ENCODE measurements at places on chromosomes 2 and 18. TPM values are rescaled to one million over a fixed set of nuclear protein-coding genes. Genes with fewer than 3 reads are reported as not detected.
A peak's percentile ranks its signal among the peaks of the same experiment; 100 is the strongest.

DNA sequence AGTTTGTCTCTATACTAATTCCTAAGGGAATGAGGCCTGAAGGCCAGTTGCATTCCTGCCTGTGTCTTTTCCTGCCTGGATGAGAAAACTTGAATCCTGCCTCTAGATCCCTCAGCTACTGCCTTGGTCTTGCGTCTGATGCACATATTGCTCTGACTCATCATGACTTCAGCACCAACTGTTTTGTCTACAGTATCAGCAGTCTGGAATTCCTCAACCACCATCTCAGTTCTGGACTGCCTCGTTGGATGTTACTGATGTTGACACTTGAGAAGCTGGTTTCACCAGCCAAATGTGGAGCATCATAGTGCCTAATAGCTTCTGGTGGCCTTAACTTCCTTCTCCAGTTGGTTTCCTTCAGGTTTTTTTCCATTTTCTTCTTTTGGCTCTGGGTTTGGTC, 211.0 kb downstream of the CTNNA2 start:
- DNase-seq = no peak

- DNase-seq = no peak
Observed at GRCh38 chr18:23155537-23155936, 20.3 kb downstream of the CABLES1 start.

The IL1RN gene
- 0.52 TPM for total RNA-seq

DNA sequence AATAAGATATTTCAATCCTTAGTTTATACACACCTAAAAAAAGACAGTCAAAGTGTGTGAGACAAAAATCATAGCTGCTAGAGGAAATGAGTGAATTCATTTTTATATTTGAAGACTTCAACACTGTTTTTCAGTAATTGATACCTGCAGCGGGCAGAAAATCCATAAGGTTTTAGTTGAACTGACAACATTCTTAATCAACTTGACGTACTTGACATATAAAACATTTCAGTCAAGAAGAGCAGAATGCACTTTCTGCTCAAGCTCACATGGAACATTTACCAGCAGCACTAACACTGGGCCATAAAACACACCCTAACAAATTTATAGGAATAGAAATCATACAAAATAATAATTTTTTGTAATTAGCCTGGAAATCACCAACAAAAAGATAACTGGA, 959.6 kb upstream of the SOX11 start:
- DNase-seq = no peak

DNA sequence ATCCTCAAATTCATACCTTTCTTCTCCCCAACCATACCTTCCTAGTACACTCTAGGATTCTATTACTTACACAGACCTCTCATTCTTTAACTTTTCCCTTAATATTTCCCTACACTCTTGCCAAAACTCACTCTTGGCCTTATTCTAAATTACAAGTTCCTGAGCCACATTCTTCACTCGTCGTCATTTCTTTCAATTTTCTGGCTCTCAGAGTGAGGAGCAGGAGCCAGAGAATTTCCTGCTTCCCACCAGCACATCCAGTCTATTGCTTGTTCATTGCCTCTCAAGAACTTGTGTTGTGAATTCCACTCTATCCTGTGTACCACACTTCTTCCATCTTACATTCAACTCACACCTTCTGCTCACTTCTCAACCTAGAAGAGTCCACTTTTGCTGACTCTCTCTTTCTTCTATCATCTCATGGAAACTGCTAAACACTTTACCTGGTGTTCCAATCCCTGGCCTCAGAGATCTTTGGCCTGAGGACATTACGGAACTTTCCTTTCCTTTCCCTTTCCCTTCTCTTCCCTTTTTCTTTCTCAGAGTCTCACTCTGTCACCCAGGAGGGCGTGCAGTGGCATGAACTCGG, 171.6 kb downstream of the PLCL1 start:
- DNase-seq = no peak

DNA sequence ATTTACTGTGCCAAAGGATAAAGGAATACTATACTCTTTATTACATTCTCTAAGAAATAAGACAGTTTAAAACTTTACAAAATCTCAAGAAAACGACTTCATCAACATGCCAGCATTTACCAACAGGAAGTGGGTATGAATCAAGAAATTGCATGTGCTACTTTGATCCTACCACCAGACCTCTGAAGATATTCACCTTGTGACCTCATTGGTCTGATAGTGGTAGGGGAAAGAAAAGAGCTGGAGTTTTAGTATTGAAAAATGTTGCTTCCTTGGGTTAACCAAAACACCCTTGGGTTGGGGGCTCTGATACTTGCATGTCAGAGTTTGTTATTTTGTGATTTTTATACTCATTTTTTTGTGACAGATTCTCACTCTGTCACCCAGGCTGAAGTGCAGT, 84.1 kb upstream of the LPIN2 start:
- peak; percentile 74 for DNase-seq

DNA sequence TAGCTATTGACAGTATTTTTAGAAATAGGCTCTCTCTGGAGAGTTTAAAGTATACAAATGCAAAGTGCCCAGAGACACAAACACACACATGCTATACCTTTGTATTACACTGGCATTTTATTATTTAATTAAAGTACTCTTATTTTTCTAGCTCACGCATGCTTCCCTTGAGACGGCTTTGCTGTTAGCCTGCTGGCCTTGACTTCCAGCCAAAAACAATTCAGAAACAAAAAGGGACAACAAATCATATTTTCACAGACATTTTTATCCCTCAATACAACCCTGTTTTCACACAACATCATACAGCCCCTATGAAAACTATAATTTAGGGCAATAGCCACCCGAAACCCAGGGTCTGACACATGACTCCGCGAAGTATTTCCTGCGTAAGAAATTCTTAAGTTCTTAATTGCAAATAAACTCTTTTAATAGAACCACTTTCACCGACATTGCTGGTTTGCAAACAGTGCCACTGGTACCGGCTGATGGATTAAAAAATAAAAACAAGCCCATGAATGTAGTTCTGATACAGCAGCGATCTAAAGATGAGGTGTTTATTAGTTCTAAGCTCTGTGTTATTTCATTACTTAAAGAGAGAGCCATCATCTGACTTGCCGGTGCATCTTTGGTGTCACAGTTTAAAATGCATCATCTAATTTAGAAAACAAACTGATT, 185.1 kb downstream of the TCF4 start:
- no peak for DNase-seq

GRCh38 chr2:130318906-130319305, 23.8 kb upstream of the IMP4 start:
- DNase-seq = no peak

DNA sequence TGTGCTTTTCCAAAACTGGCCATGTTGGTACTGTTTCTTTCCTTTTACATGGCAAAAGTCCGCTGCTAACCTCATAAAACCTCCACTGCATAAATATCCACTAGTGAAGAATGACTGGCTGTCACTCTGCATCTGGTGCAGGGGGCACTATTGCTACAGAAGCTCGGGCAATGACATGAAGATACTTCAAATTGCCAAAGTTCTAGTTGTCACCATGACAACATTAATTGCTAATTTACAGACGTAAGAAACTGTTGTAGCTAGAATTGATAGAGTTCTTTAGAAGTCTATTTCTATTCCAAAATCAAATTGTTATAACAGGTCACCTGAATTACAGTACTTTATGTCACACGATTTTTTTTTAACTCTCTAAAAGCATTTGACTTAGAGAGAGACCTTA, 845 bp downstream of the CFAP210 start:
- no peak for DNase-seq

- no peak for DNase-seq
Observed at GRCh38 chr2:126370201-126370600, 285.8 kb upstream of the GYPC start.

The RGPD3 gene
- total RNA-seq = 0.73 TPM

DNA sequence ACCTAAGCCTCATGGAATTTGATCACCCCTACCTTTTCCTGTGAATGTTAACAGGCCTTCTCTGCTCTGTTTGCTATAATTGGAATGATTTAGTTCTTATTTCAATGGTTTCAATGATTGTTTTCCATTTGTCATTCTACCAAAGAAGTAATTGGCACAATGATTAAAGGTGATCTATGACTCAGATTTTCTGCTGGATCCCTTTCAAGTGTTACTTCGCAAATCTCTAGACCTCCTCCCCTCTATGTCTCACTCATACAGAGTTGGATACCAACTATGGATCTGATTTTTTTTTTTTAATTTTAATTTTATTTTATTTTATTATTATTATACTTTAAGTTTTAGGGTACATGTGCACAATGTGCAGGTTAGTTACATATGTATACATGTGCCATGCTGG, 29.6 kb upstream of the FAM117B start:
- no peak for DNase-seq

- DNase-seq = no peak
Observed at GRCh38 chr2:235876099-235876679, 292.0 kb downstream of the GBX2 start.

- no peak for DNase-seq
Observed at GRCh38 chr18:12336887-12337286, 28.8 kb downstream of the TUBB6 start.

The ERFE gene
- 4.3 TPM for total RNA-seq

- DNase-seq = no peak
Observed at GRCh38 chr2:207763303-207763917, 6.3 kb downstream of the FZD5 start.

GRCh38 chr2:59217360-59217759, 976.2 kb upstream of the FANCL start:
- DNase-seq = no peak

The CD207 gene
- not detected for total RNA-seq

DNA sequence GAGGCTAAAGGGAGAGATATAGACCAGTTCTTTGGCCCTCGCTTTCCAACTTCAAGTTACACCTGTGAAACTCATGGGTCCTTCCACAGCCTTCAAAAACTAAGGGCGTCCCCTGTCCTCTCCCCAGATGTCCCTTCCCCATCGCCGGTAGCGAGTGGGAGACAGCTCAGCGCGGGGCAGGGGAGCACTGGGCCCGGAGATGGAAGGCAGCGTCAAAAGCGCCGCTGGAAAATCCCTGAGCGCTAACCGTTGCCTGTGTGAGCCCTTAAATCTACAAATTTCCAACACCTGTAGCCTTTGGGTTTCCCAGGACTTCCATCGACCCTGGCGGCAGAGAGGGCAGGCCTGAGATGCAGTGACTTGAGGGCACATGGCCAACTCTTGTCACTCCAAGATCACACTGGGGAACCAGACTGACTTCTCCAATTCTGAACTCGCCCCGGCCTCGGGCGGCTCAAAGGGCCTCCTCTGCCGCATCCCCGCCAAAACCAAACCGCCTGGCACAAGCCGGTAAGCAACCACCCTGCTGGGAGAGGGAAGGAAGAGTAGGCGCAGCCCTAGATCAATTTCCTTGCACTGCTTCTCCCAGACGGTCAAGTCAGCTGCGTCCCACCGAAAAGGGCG, 879 bp upstream of the EPAS1 start:
- DNase-seq = no peak

GRCh38 chr2:74767618-74768017, 66.3 kb upstream of the HK2 start:
- DNase-seq = no peak

GRCh38 chr18:30705943-30706342, 336.6 kb downstream of the DSC3 start:
- no peak for DNase-seq

DNA sequence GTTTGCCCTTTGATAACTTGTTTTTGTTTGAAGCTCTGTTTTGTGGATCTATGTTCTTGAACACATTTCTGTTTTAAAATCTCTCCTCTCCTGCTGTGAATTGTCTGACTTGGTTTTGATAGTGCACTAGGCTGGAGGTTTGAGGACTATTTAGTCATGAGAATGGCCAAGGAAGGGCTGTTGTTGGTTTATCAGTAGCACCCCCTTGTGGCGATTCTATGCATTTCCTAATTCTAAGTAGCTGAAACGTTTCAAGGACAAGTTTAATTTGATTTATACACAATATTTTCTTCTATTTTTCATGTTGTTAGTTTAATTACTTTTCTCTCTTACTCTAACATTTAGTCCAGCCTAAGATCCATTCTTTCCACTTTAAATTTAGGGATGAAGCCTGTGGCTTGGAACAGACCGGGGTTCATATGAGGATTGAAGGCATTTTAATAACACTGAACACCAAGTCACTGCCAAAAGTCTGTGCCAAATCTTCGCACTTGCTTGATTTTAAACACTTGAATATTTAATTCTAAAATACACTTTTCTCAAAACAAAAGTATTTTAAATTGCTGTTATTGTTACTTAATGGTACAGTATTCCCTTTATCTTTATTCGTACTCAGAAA, 166.0 kb downstream of the SOCS6 start:
- DNase-seq = no peak

- DNase-seq = no peak
Observed at GRCh38 chr2:28294451-28294850, 98.2 kb upstream of the FOSL2 start.

GRCh38 chr18:58476516-58477256, 152.2 kb downstream of the ALPK2 start:
- DNase-seq = no peak

DNA sequence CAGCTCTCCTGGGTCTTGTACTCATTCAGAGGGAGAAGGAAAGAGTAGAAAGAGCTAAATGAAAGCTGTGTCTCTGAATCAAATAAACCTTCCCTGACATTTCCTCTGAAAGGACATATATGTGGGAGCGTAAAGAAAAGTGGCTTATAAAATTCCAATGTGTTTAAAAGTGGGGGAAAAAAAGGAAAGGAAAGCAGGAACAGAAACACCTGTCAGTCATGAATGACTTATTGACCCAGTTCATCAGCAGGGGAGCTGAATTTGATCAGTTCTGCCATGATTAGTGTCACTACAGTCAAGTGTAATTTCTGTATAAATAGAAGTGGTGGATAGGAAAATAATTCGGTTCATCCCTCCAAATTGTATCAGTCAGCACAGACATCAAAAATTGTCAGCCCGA, 382.5 kb downstream of the ERBB4 start:
- no peak for DNase-seq

GRCh38 chr2:190695739-190696138, 46.9 kb downstream of the NAB1 start:
- peak; percentile 25 for DNase-seq

The SLC5A7 gene
- total RNA-seq = not detected

DNA sequence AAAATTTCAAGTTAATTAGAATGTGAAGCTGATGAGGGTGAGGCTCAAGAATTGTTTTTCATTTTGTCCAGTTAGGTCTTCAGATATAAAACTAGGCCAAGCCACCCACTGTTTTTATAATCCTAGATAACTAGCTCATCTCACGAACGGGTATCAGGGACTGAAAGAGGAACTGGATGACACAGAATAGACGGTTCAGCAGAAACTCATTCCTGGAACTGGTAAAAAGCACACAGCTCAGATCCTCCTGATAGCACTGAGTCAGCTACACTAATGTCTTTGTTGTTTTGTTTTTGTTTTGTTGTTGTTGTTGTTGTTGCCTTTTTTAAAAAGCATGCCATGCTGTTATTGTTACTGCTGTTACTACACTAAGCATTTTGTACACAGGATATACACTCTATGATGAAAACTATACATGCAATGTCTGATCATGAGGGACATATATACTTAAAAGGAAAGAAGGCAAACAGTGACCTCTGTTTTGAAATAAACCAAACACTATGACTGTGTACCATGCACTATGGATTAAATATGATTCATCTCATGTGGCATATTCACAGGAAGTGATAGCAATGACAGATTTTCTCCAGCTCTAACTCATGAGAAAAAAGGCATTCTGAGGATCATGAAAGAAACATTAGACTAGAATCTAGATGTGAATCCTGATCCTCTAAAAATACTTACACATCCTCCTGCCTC, 437.6 kb downstream of the NCKAP5 start:
- no peak for DNase-seq

GRCh38 chr2:237393523-237393922, 20.4 kb downstream of the COL6A3 start:
- DNase-seq = no peak

The PTPRN gene
- 0.23 TPM for total RNA-seq

- no peak for DNase-seq
Observed at GRCh38 chr2:167581961-167582574, 665.3 kb downstream of the STK39 start.

The ACTG2 gene
- total RNA-seq = not detected

The FAM237A gene
- total RNA-seq = not detected
